Activated T-cell treated with anti-CD3 and anti-CD28 coated beads, Interleukin-2, amount 50 U/mL, for 72 hours (primary cell): ENCODE measurements at places on chromosomes 3 and 15. TPM values are rescaled to one million over a fixed set of nuclear protein-coding genes. Genes with fewer than 3 reads are reported as not detected.

Gene ADPRH
- total RNA-seq, result 13.8 TPM

Gene IDH2
- 170 TPM for total RNA-seq

Gene ESYT3
- total RNA-seq, result 1.1 TPM

Gene DNAH1
- 32.4 TPM for total RNA-seq

Gene STRIT1
- total RNA-seq, result not detected

- DNase-seq, result no peak
These were observed 4.0 kb upstream of the RASGRF1 start for GRCh38 chr15:79094611-79095021.

GRCh38 chr3:70096376-70097066, 97.0 kb downstream of the SAMMSON start:
- no peak for DNase-seq

DNA sequence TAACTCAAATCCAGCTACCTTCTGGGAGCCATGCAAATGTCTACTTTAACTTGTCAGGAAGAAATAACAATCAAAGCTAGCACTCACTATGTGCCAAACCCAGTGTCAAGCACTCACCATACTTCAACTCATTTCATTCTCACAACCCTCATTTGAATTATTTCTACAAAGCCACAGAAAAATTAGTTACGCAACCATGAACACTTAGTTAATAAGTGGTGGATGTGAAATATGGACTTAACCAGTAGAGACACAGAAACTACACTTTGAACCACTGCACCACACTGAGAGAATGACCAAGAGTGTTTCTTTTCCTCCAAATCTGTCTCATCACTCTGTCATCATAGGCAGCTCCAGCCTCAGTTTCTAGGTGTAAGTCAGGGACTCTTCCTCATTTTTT, 91.0 kb upstream of the MBNL1 start:
- no peak for DNase-seq

DNA sequence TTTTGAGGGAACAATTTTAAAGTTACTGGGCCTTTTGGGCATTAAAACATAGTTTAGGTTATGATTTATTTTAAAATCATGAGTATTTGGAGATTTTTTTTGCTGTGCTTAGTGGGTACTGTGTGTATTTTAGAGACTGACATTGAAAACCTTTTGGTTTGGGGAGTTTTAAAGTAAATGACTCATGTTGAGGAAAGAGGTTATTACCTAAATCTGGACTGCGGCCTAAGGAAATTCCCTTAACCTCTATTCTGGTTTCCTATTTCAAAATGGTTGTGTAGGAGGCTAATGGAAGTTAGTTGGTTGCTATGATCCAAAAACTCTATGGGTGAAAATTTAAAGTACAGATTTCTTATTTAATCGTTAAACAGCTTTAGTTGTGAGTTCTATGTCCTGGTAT, 57.3 kb upstream of the DPH6 start:
- no peak for DNase-seq

GRCh38 chr3:130276203-130276803, 69.2 kb upstream of the COL6A5 start:
- no peak for DNase-seq

GRCh38 chr15:94887391-94887790, 656.0 kb downstream of the MCTP2 start:
- no peak for DNase-seq

- DNase-seq, result no peak
These were observed 57.5 kb upstream of the PRR23E start for GRCh38 chr3:127135241-127136023.

DNA sequence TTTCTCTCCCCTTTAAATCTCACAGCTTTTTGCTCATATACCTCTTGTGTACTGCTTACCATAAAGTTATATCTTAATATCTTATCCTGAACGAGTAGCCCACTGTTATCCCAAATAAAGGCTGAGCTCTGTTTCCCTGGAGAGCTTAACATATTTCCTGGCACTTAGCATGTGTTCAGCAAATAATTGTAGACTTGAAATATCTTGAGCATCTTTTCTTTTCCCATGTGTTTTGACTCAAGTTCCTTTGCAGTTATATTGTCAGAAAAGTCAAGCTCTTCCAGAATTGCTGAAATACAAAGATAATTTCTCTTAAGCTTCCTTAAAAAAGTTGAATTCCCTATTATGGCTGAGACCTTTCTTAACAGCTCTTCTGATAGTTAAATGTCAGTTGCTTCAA, 150.5 kb downstream of the LPP start:
- no peak for DNase-seq

DNA sequence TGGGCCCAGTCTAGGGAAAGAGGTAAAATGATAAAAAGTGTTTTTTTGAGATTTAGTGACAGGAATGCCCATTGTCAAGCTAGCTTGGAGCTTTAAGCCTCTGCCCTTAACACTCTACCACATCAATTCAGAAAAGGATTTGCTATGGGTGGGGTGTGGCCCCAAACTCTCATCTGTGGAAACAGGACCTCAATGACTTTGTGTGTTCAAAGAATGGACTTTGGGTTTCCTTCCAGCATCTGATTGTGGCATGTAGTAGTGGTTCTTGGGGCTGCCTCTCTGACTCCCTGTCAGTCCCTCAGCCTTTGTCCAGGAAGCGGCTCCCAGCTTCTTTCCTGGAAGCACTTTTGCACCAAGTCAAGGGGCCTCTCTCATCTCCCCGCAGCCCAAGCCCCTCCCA, 56.1 kb downstream of the CCNL1 start:
- DNase-seq, result no peak
